ENCODE measurements at places on chromosomes 11 and 22.

GRCh38 chr11:63698976-63699733, 17.9 kb downstream of the RTN3 start:
- DNase-seq, result no peak

GRCh38 chr11:130139401-130139800, 20.2 kb upstream of the ST14 start:
- no peak for DNase-seq

- DNase-seq, result no peak
Observed at GRCh38 chr22:27541836-27542235, 259.7 kb downstream of the MN1 start.

GRCh38 chr11:2463766-2464277, 19.0 kb downstream of the KCNQ1 start:
- DNase-seq, result no peak

DNA sequence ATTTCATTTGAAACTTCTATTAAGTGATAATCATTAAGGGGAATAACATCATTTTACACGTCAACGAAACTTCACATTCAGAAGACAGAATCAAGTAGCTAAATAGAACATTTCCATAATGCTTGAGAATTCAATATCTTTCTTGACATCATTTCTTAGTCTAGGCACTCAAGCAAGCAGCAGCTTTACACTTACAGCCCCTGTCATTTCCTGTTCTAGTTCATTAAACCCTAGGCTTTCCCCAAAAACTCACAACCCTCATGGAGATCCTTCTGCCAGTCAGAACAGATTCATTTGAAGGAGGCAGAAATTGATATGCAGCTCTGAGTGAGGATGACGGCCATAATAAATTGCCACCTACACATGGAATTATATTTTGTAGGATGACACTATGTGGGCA, 5.3 kb upstream of the HORMAD2 start:
- DNase-seq, result no peak

DNA sequence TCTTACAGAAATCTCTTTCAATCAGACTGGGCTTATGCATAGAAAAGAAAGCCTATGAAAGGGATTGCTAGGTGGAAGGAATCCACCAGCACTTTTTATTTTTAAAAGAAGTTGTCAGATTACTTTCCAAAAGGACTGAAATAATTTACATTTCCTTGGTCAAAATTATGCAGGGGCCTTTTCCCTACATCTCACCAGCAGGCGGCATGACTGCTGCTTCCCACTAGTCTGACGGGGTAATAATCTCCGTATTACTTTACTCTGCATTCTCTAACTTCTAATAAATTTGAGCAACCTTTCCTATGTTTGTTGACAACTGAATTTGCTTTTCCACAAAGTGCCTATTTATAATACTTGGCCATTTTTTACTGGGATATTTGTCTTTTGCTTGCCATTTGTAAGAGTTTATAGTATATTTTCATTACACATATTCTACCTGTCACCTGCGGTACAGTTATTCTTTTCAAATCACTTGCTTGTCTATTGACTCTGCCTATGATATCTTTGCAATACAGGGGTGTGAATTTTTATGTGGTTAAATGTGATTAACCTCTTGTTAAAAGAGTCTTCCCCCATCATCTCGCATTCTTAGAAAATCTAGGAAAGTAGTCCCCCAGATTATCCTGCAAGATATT, 51.9 kb upstream of the USP47 start:
- no peak for DNase-seq

DNA sequence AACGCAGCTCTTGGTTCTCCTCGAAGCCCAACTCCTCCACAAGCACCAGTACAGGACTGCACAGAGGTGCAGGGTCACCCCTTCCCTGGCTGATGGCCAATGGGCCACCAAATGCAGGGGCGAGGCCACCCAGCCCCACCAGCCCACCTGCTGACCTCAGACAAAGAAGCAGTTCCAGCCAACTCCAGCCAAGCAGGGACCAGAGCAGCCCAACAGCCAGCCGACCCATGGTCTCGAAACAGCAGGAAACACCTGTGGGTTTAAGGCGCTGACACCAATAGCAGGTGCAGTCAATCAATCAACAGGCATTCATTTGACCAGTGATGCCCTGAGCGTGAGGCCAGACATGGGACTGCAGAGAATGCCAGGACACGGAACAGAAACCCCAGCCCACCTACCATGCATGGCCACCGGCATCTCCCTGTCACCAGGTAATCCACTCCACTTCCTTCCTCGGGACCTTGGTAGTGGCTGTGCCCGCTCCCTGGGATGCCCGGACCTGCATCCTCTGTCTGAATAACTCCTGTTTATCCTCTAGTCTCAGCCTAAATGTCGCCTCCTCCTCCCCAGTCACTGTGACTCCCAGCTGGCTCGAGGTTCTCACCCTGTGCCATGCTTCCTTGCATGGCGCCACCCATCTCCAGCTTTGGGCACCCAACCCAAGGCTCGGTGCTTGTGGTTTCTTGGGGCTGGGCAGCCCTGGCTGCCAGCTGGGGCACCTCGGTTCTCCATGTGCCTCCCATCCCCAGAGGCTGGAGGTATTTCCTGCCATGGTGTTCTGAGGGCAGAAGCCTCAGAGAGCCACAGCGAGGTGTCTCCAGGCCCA, 1475.4 kb downstream of the BRD1 start:
- DNase-seq, result no peak

GRCh38 chr11:105168457-105168856, 28.9 kb upstream of the CARD18 start:
- no peak for DNase-seq

GRCh38 chr11:15568440-15568839, 453.7 kb downstream of the INSC start:
- DNase-seq, result no peak

DNA sequence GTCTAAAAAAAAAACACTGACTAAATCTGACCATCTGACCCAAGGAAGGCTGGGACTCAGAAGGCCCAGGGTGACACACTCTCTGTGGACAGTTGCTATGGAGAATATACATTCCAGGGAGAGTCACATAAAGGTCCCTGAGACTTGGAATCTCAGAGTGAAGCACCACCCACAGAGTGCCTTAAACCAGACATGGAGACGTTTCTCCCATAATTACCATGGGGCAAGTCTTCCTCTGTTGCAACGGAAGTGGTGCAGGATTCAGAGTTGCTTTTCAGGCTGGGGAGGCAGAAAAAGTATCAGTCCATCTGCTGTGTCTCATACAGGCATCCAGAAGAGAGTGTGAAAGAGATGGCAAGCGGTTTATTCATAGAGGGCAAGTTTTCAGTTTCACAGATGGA, 58.7 kb upstream of the SLN start:
- DNase-seq, result no peak

- DNase-seq, result no peak
Observed at GRCh38 chr11:26580929-26581328, 8.9 kb upstream of the MUC15 start.

DNA sequence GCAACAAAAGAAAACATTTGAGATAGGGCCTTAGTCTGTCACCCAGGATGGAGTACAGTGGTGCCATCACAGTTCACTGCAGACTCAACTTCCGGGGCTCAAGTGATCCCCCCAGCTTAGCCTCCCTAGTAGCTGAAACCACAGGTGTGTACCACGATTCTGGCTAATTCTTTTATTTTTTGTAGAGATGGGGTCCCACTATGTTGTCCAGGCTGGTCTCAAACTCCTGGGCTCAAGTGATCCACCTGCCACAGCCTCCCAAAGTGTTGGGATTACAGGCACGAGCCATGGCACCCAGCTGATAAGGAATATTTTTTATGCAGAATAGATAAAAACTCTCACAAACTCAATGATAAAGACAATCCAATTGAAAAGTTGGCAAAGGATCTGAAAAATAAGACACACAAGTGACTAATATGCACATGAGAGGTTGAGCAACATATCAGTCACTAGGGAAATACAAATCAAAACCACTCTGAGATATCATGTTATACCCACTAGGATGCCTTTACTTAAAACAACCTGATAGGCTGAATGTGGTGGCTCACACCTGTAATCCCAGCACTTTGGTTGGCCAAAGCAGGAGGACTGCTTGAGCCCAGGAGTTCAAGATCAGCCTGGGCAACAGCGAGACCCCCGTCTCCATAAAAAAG, 33.9 kb upstream of the CLTCL1 start:
- DNase-seq, result no peak

GRCh38 chr11:96579656-96580055, 189.8 kb downstream of the JRKL start:
- DNase-seq, result no peak

GRCh38 chr22:35037089-35037488, 28.9 kb upstream of the ISX start:
- no peak for DNase-seq

GRCh38 chr11:70270877-70271648, 573 bp downstream of the PPFIA1 start:
- peak; percentile 24 for DNase-seq

DNA sequence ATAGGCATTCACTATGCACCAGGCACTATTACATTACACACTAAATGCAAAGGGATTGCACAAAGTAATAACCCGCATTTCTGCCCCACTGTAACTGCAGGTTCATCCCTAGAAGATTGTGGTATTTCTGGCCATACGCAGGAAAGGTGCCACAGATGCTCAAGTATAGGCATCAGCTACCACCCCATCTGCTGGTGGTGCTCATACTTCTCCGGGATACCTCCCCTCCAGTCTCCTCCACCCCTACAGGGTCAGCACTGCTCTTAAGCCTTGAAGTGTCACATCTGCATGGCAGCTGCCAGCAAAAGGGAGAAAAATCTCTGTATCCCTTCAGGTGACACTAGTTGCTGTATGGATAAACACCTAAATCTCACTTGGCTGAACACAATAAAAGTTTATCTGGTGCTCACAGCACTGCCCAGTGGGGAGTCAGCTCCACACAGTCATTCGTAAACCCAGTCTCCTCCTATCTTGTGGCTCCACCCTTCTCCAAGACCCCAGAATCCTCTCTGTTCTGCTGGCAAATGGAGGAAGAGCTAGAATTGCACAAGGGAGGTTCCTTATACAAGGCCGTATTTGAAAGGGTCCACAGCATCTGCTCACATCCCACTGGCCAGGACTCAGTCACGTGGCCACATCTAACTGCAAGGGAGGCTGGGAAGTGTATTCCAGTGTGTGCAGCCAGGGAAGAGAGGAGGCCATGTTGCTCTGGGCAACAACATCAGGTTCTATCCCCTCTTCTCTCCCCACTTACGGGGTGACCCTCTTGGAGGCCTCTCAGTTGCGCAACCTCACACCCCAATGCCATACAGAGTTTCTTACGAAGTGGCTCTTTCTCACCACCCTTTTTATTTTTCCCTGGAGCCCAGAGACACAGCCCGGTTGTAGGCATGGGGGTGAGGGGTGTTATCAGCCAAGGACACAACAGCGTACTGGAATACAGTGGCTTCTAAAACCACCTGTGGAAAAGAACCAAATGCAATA, 114.7 kb downstream of the BUD13 start:
- no peak for DNase-seq

DNA sequence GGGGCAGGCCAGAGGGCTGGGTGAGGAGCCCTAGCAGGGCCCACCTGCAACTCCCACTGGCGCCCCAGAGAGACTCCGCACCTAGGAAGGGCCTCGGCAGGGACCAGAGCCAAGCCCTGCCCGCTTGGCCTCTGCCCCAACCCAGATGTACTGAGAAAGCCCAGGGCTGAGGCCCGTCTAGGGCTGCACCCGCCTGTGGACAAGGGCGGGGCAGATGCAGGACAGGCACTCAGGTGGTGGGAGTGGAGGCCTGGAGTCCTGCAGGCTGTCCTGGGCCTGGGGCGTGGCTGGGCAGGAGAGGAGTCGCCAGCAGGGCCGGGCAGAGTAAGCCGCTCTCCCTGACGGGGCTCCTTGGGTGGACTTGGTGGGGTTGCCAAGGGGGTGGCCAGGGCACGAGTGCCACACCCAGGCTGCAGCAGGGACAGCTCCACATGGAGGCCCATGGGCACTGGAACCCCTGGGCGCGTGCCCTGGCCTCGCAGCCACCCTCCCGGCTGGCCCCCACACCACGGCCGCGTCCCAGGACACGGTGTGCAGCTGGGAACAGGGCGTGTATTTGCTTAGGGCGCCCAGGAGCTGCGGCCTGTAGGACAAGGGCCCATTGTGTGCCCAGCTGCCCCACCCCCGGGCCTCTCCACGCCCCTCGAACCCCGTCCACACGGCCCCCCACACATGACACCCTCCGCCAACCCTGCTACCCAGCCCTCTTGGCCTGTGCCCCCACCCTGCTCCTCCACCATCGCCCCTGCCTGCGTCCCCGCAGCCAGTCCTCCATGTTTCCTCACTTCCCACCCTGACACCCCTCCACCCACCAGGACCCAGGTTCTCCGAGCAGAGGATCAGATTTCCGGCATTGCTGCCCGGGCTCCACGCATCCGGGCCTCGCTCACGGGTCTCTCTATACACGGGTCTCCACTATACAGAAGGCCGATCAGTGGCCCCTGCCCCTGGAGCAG, 11.3 kb upstream of the PIM3 start:
- no peak for DNase-seq

DNA sequence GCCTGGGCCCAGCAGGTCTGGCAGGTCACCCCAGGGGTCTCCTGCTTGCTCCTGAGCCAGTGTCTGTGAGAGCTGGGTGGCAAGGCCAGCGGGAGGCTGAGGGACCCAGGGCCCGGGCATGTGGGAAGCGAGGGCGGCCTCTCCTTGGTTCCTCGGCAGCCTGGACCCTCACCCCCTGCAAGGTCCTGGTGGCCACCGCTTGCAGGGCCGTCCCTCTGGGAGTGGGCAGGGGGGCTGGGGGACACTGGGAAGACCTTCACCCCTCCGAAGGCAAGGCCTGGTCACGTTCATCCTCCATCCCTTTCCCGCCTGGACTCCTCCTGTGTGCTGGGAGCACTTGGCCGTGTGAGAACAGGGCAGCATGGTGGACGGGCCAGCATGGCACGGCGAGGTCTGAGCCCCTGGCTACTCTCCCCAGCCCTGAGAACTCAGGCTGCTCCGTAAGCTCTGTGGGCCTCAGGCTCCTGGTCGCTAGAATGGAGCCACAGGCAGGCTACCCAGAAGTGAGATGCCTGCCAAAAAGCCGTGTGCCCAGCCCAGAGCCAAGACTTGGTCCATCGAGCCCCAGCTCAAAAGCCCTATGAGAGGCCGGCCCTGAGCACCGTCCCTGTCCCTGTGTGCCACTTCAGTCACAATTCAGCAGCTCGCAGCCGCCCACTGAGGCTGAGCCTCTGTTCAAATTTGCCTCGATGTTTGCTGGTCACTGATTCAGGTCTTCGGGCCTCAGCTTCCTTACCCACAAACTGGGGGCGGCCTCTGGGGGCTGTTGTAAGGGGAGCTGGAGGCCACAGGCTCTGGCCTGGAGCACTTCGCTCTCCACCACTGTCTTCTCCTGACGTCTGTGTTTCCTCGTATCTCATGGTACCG, 45.0 kb downstream of the IGLL1 start:
- DNase-seq, result no peak

DNA sequence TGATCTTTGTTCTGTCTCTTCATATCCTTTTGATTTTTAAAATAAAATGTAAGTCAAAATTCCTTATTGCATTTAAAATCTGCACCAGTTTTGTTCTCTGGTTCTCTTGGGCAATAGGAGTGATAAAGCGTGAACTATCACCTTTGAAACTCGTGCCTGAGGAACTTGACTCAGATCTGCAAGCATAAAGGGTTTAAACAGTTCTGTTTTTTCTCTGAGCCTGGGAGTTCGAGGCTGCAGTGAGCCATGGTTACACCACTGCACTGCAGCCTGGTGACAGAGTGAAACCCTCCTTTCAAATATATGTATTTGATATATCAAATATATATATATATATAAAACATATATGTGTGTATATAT, 38.9 kb upstream of the CLMP start:
- DNase-seq, result no peak

Data from CD4-positive, alpha-beta T cell treated with Interleukin-2 at 100 ng/mL for 4 hours (primary cell).